ENCODE measurements at places on chromosomes 3 and 15. TPM values are rescaled to one million over a fixed set of nuclear protein-coding genes. Genes with fewer than 3 reads are reported as not detected.

- no peaks in the 10 kb centered on the region for H3K27me3 ChIP-seq
- no peak overlapping the region for H3K4me3 ChIP-seq
- DNase-seq, result no peak
- peaks cover 56% of the 10 kb centered on the region for H3K4me1 ChIP-seq
- peaks cover 36% of the 10 kb centered on the region for H3K36me3 ChIP-seq
Observed at GRCh38 chr3:113535898-113536297, 3.5 kb downstream of the SIDT1 start.

DNA sequence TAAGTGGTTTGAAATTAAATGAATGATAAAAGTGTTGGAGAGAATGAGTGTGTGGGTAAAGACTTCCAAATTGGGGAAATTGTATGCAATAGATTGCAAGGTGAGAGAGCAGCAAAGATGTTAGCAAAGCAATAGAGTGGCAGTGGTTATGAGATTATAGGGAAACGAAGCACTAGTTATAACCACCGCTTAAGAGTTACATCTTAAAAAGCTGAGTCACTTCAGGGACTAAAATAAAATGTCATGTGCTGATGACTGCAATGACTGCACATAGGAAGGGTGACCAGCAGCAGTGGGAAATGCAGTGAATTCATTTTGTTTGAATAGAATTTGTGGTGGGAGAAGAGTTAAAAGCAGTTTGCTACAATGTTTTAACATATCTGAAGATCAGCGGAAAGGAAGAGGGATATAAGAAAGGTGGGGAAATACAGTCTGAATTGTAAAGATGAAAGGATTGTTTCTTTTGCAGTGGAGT is 127.3 kb downstream of the RAP2B start:
- no peak overlapping the region for H3K4me3 ChIP-seq
- DNase-seq, result no peak
- no peaks in the 10 kb centered on the region for H3K27me3 ChIP-seq
- no peaks in the 10 kb centered on the region for H3K36me3 ChIP-seq
- H3K27ac ChIP-seq, result no peak overlapping the region
- peaks cover 50% of the 10 kb centered on the region for H3K4me1 ChIP-seq

Gene LRRIQ4
- 0.18 TPM for total RNA-seq

GRCh38 chr15:38961456-38961855 is 396.8 kb upstream of the RASGRP1 start:
- H3K4me1 ChIP-seq, result no peaks in the 10 kb centered on the region
- H3K27ac ChIP-seq, result no peak overlapping the region
- H3K27me3 ChIP-seq, result peaks cover 10% of the 10 kb centered on the region
- H3K36me3 ChIP-seq, result no peaks in the 10 kb centered on the region

GRCh38 chr3:161250116-161250515 is 29.0 kb downstream of the NMD3 start:
- no peaks in the 10 kb centered on the region for H3K27me3 ChIP-seq
- DNase-seq, result no peak
- no peak overlapping the region for H3K27ac ChIP-seq
- H3K4me1 ChIP-seq, result peaks cover 2% of the 10 kb centered on the region
- no peak overlapping the region for H3K4me3 ChIP-seq

Gene MBNL1
- total RNA-seq, result 341 TPM

DNA sequence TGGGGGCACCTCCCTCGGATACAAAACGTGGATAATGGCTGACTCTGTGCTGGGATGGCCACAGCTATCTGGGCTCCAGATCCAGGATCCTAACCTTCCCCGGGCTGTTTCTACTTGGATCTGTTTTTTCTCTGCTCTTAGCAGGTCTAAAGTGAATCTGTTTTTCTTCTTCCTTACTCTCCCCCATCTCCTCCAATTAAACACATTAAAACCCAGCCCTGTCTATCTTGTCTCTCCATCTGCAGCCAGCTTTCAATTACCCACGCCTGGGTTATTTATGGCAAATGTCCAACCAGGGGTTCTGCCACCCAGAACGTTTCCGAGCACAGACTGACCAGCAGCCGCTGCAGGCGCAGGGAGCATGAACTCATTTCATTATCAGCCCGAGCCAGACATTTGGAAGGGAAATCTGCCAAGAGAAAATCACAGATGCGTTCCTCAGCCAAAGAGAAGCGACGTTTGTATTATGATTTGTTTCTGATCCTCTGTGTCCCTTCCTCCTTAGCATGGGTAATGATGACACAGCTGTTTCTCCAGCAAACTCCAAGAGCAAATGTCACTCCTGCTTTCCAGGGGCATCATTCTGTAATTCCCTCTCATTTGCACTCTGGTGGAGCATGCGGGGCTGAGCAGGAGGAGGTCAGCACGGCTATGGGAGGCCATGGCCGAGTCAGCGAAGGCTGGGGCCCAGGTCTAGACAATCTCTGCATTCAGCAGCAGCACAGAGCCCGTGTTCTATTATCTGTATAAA is 42.0 kb downstream of the UMPS start:
- no peak for DNase-seq
- peaks cover 5% of the 10 kb centered on the region for H3K27me3 ChIP-seq
- H3K4me1 ChIP-seq, result no peaks in the 10 kb centered on the region
- no peak overlapping the region for H3K27ac ChIP-seq

Gene TRH
- not detected for total RNA-seq

DNA sequence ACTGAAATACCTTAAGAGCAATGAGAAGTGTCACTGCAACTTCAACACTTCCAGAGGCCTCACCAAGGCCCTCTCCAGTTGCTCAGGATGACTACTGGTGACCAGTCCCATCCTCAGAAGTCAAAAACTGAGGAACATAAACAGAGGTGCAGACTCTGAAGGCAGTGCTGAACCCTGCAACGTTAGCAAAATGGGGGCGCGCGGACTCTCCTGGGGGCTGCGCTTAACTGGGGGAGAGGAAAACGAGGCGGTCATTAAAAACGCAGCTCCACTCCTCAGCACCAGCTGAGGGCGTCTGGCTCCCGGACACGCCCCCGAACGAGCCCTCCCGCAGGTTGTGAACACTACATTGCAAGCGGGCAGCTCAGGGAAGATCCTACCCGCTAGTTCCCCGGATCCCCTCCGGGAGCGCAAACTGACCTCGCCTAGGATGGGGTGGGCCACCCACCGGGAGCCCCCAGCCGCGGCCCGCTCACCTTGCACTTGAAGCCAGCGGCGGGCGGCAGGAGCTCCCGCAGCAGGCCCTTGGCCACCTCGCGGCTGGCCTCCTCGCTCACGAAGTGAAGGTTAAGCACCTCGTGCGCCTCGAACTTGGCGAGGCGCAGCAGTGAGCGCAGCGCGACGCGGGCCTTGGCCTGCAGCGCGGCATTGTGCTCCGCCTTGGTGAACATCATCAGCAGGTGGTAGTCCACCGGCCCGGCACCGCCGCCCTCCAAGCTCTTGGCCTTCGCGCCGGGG is 711 bp downstream of the XXYLT1 start:
- no peaks in the 10 kb centered on the region for H3K27me3 ChIP-seq
- peak overlapping the region; percentile 58 for H3K27ac ChIP-seq
- peak overlapping the region; percentile 85 for H3K4me3 ChIP-seq
- H3K36me3 ChIP-seq, result peaks cover 8% of the 10 kb centered on the region
- peaks cover 16% of the 10 kb centered on the region for H3K4me1 ChIP-seq

GRCh38 chr3:12986986-12987385 is 86.2 kb downstream of the IQSEC1 start:
- no peak overlapping the region for H3K27ac ChIP-seq
- DNase-seq, result no peak
- H3K4me1 ChIP-seq, result peaks cover 34% of the 10 kb centered on the region
- H3K36me3 ChIP-seq, result no peaks in the 10 kb centered on the region
- H3K27me3 ChIP-seq, result no peaks in the 10 kb centered on the region

- no peak for DNase-seq
- peaks cover 4% of the 10 kb centered on the region for H3K4me1 ChIP-seq
- no peak overlapping the region for H3K27ac ChIP-seq
Observed at GRCh38 chr3:23162934-23163333, 40.2 kb upstream of the UBE2E2 start.

Gene CNTN6
- not detected for total RNA-seq

DNA sequence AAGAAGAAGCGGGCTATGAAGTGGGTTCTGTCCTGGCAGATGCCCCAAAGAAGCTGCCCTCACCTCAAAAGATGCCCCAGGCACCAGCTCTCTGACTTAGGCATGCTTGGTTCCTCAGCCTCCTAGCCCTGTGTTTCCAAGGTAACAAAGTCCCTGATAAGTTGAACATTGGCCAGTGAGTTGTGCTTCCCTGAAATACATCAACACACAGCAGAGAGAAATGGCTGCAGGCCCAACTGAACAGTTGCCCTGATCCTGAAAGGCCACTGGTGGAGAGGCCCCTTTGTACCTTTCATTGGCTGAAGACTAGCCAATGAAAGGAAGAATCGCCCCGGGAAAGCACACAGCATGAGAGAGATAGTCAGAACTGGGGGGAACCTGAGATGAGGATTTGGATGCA is 169.9 kb upstream of the CTNNB1 start:
- no peaks in the 10 kb centered on the region for H3K36me3 ChIP-seq
- H3K4me1 ChIP-seq, result no peaks in the 10 kb centered on the region
- H3K4me3 ChIP-seq, result no peak overlapping the region

Gene MDFIC2
- total RNA-seq, result not detected

- no peak overlapping the region for H3K27ac ChIP-seq
- H3K4me1 ChIP-seq, result no peaks in the 10 kb centered on the region
Observed at GRCh38 chr3:170614214-170614966, 28.5 kb upstream of the SLC7A14 start.

GRCh38 chr15:69762373-69763148 is 309.9 kb downstream of the RPLP1 start:
- H3K27me3 ChIP-seq, result peaks cover 4% of the 10 kb centered on the region
- H3K4me3 ChIP-seq, result no peak overlapping the region
- H3K36me3 ChIP-seq, result peaks cover 8% of the 10 kb centered on the region
- H3K4me1 ChIP-seq, result peaks cover 56% of the 10 kb centered on the region

GRCh38 chr3:34312684-34313083 is 514.3 kb downstream of the PDCD6IP start:
- DNase-seq, result no peak
- H3K36me3 ChIP-seq, result no peaks in the 10 kb centered on the region
- H3K27me3 ChIP-seq, result no peaks in the 10 kb centered on the region
- no peaks in the 10 kb centered on the region for H3K4me1 ChIP-seq
- no peak overlapping the region for H3K4me3 ChIP-seq

GRCh38 chr15:45205192-45205591 is 17.4 kb upstream of the SHF start:
- no peak overlapping the region for H3K27ac ChIP-seq
- H3K36me3 ChIP-seq, result no peaks in the 10 kb centered on the region
- H3K4me1 ChIP-seq, result peaks cover 2% of the 10 kb centered on the region
- peaks cover 6% of the 10 kb centered on the region for H3K27me3 ChIP-seq
- no peak overlapping the region for H3K4me3 ChIP-seq

Gene SLC12A8
- total RNA-seq, result 1.1 TPM

- H3K27me3 ChIP-seq, result peaks cover 40% of the 10 kb centered on the region
- H3K4me3 ChIP-seq, result no peak within 1 kb of the TSS
- H3K27ac ChIP-seq, result no peak within 1 kb of the TSS
- no peak for DNase-seq
- peaks cover 2% of the 10 kb centered on the region for H3K4me1 ChIP-seq
Observed at GRCh38 chr15:26772154-26773066, at the start of gene GABRB3. Gene GABRB3, minus strand, starts transcription at chr15:26773066.

DNA sequence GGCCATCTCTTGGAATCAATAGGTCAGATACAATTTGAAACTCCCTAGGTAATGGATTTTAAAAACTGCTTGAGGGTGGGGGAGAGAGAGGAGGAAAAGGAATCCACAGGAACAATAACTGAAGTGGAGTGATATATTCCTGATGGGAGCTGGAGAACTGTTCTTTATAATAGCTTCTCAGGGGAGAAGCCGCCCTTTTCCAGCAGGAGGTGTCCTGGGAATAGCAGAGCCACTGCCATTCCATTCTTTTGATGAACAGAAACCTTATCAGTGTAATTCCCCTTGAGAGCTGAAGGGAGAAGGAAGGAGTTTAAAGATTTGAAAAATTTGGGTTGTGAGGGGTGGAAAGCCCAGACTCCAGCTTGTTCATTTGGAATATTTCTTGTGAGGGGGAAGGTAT is 504.9 kb upstream of the DPH6 start:
- H3K4me3 ChIP-seq, result no peak overlapping the region
- no peak overlapping the region for H3K27ac ChIP-seq
- H3K27me3 ChIP-seq, result no peaks in the 10 kb centered on the region
- H3K36me3 ChIP-seq, result no peaks in the 10 kb centered on the region

DNA sequence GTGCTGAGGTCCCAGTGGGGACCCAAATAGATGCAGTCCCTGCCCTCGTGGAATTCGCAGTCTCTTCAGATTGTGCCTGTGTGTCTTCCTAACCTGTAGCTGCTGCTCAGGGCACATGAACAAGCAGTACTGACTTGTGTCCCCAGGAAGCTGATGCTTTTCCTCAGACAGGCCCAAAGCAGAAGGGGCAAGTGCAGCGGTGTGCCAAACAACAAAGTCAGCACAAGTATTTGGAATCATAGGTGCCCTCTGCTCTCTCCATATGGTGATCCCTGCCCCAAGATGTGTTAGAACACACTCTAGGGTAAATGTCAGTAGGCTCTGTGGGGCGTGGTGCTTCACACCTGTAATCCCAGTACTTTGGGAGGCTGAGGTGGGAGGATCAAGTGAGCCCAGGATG is 21.9 kb downstream of the BHLHE40 start:
- no peaks in the 10 kb centered on the region for H3K36me3 ChIP-seq
- peaks cover 1% of the 10 kb centered on the region for H3K27me3 ChIP-seq
- DNase-seq, result no peak
- peaks cover 50% of the 10 kb centered on the region for H3K4me1 ChIP-seq
- H3K4me3 ChIP-seq, result no peak overlapping the region

Gene GREM1
- total RNA-seq, result not detected

GRCh38 chr15:79948095-79948695 is 22.8 kb downstream of the BCL2A1 start:
- peaks cover 18% of the 10 kb centered on the region for H3K4me1 ChIP-seq
- H3K27me3 ChIP-seq, result no peaks in the 10 kb centered on the region
- H3K36me3 ChIP-seq, result no peaks in the 10 kb centered on the region
- H3K27ac ChIP-seq, result peak overlapping the region; percentile 57
- no peak overlapping the region for H3K4me3 ChIP-seq

- H3K36me3 ChIP-seq, result no peaks in the 10 kb centered on the region
- DNase-seq, result no peak
- no peak overlapping the region for H3K4me3 ChIP-seq
- H3K4me1 ChIP-seq, result no peaks in the 10 kb centered on the region
Observed at GRCh38 chr3:169498336-169498735, 165.2 kb downstream of the MECOM start.

Gene STARD9
- 6.4 TPM for total RNA-seq

- no peak overlapping the region for H3K4me3 ChIP-seq
- no peak for DNase-seq
- no peaks in the 10 kb centered on the region for H3K4me1 ChIP-seq
- no peaks in the 10 kb centered on the region for H3K27me3 ChIP-seq
- peaks cover 50% of the 10 kb centered on the region for H3K36me3 ChIP-seq
- H3K27ac ChIP-seq, result no peak overlapping the region
Observed at GRCh38 chr3:183807209-183807728, 18.1 kb downstream of the MAP6D1 start.

Gene MED12L
- total RNA-seq, result 3.4 TPM

GRCh38 chr3:174060431-174060830 is 662.9 kb downstream of the NLGN1 start:
- no peaks in the 10 kb centered on the region for H3K4me1 ChIP-seq
- no peak overlapping the region for H3K27ac ChIP-seq
- no peak overlapping the region for H3K4me3 ChIP-seq
- H3K36me3 ChIP-seq, result no peaks in the 10 kb centered on the region

Measured in activated CD8-positive, alpha-beta T cell treated with anti-CD3 and anti-CD28 coated beads for 36 hours (primary cell).